ENCODE measurements at places on chromosomes 3 and 15.

GRCh38 chr3:17079933-17080332, 195.2 kb downstream of the PLCL2 start:
- DNase-seq, result no peak

DNA sequence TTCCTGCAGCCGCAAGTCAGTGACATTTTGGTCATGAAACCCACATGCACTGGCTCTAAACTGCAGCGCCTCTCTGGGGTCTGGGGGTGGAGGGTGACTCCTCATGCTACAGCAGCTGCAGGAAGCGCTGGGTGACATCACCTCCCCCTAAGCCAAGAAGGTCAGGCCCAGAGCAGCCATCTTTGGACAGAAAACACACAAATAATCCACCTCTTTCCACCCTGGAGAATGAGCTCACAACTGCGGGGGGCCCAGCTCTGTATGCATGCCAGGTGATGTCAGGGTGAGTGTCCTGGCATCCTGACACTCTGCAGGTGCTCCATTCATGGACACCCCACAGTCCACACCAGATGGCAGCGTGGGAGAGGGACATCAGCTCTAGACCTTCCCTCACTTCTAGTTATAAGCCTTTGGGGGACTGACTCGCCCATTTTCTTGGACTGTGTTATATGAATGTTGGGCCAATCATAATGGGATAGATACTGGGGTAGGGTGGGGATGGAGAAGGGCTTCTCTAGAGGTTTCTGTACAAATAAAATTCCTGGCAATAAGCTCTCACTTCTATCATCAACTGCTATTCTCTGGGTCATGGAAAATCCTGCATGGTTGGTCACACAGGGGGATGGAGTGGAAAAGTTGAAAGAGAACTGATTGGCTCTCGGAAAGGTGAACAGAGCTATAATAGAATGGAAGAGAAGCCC, 70.7 kb upstream of the THBS1 start:
- no peak for DNase-seq

DNA sequence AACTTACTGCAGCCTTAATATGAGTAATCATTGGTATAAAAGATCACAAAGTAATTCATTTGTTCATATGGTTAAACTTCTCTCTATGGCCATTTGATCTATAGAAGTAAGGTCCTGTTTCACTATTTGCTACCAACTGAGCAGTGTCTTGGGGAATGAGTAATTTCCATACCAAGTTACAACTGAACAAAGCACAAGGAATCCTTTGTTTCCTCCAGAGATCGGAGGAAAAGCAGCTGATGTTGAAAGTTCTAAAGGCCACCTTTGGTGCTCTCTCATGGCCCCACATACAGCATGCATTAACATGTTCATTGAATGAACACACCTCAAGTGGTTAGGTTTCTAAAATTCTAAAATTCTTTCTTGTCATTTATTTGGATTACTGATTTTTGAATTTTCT, 7.1 kb upstream of the CNTN3 start:
- no peak for DNase-seq

GRCh38 chr15:63350178-63350621, 31.4 kb downstream of the CA12 start:
- no peak for DNase-seq

DNA sequence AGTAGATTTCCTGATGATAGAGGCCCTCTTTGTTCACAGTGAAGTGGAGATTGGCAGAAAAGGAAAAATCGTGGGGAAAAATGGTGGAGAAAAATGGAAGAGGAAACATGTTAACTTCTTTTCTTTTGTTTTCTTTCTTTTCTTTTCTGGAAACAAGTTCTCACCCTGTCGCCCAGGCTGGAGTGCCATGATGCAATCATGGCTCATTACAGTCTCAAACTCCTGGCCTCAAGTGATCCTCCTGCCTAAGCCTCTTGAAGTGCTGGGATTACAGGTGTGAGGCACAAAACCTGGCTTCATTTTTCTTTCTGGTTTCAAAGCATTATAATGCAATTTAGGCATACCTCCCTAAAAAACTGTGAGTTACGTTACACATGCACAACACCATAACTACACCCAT, 464.2 kb downstream of the MECOM start:
- no peak for DNase-seq

DNA sequence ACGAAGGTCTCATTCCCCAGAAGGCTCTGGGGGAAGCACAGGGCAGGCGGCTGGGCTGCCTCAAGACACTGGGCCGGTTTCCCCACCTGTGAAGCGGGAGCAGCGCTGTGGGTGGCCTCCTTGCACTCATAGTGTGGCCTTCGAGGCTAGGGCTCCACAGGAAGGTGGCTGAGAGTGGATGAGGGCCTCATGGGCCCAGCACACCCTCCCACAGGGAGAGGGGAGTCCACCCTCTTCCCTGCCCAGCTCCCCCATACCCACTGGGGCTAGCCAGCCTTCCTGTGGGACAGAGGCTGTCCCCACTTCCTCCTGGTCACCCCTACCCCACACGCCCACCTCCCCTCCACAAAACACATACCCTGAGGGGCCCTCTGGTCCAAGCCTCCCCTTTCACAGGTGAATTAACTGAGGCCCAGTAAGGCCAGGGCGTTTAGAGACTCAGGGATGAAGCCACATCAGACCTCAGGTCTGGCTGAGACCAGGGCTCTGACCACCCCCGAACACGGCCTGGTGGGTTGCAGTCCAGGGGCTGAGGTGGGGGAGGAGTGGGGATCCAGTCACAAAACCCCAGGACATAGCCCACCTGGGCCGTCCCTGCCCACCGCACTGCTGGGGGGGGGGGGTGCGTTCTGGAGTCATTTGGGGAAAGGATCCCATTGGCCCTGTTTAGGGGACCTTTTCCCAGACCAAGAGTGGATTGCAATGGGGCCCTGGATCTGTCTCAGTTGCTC, 1.1 kb downstream of the ANPEP start:
- DNase-seq, result no peak

DNA sequence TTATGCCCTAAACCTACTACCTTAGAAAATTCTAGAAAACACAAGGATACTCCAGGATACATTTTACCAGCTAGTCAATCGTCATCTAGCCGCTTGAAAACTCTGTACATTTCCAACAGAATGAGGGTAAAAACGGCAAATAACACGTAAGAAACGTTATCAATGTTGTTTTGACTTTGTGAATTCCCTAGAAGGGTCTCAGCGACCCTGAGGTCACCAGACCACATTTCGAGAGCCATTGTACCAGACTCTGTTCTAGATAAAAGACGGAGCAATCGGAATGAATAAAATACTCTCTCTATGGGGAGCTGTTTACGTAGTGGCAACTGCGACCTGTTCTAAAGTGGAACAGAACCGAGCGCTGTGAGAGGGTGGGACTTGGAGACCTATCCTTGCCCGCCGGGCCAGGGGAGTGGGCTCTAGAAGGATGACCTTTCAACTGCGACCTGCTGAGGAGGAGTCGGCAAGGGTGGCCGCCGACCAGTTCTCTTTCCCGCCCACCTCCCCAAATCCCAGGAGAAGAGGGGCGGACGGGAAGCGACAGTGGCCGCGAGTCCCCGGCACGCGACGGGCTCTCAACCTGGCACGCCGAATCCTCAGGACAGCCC, 778 bp upstream of the AP4E1 start:
- peak; percentile 62 for DNase-seq

GRCh38 chr15:32919749-32920414, 202.1 kb downstream of the GREM1 start:
- no peak for DNase-seq

GRCh38 chr3:94794563-94794962, 731.7 kb downstream of the NSUN3 start:
- DNase-seq, result no peak

- no peak for DNase-seq
These were observed 519.0 kb upstream of the PROK2 start for GRCh38 chr3:72303926-72304325.

DNA sequence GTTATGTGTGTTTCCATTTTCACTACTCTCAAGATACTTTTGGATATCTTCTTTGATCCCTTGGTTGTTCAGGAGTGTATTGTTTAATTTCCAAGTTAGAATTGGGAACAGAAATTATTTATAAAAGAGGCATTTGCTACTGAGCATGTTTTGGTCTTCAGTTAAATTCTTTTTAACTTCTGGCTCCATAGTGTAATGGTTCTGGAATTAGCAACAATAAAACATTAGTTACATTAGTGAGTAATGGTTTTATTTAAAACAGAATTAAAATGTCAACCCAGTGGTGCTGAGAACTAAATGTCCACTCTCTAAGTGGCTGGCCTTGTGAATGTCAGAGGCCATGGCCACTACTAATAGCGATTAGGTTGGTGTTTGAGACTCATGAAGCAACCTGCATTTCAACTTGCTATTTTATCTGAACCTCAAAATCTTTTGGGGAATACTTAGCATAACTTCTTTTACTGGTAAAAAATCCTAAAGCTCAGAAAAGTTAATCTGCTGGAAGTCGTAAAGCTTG, 19.5 kb upstream of the MASP1 start:
- no peak for DNase-seq

DNA sequence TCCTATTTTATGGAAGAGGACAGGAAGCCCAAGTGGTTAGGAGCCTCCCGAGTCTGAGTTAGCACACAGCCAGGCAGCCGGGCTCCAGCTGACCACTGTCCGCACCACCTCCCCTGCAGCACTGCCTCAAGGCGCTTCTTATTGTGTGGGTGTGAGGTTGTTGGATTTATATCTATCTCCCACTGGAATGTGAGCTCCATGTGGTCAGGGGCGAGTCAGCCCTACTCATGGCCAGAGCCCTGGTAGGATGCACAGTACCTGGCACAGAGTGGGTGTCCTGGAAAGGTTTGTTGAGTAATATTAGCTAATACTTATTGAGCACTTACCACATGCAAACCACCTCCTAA, 9.7 kb upstream of the FBLN2 start:
- no peak for DNase-seq

DNA sequence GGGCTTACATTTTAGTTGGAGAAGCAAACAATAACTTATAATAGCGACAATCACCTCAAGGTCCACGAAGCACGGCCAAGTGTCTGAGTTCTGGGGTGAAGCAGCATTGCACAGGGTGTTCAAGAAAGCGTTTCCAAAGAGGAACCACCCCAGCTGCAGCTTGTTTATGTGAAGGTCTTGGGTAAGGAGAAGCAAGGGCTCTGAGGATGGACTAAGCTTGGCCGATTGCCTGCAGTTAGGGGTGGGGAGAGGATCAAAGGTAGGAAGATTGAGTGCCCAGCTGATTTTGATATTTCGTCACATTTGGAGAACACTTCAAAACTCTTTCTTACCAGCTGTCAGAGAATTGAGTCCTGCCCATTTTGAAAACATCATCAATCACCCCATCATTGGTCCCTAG, 321.6 kb upstream of the DNAJC19 start:
- no peak for DNase-seq

DNA sequence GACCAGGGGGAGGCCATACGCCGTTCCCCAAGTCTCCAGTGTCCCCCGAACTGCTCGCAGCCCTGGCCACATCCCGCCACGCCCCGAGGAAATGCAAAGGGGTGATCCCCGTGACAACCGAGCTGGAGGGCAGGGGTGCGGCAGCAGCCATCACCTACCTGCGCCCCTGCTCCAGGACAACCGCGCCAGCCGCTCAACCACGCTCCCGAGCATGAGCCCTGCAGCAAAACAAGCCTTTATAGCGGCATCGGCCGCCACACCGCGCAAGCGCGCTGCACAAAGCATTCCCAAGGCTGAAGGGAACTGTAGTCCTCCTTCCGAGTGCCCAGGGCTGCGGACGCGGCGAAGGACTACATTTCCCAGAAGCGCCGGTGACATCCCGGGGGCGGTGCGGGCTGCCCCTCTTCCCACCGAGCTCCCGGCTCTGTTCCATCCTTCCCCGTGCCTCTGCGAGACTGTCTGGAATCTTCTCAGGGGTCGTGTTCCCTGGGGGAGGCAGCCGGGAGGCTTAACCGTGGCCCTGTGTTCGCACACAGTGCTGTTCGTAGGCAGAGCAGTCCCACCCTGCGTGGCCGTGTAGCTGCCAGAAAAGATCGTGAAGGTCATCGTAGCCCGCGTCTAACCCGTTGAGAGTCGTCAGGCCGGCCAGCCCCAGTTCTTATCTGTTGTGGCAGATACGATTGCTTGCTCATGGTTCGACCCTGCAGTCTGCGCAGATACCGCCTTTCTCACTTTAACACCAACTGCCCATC, at the start of gene ABCC5:
ABCC5 (minus strand) TSS at position 213 of the 752 bp plus-strand sequence. CDS start 3,492 bp downstream, outside the sequence.
- peak; percentile 87 for DNase-seq

DNA sequence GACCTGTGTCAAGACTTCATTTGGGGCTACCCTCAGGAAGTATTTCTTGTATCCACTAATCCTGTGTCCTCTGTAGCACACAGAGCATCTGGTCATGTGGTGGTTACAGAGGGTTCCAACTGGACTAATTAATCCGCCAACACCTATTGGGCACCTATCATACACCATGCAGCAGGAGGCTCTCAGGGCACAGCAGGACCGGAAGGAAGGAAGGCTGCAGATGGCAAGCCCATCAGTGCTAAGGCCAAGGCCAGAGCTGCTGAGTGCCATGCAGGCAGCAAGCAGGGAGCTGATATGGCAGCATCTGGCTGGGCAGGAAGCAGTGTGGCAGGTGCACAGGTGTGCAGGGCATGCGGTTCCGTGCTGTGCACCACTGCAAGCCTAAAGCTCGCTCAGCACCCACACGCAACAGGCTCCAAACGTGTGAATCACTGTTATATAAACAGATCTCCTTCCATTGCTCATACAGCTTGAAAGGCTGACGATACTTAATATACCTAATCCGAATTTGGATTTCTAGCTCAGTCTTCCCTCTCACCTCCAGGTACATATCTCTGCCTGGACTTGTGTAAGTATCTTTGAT, 64.4 kb upstream of the SNRPA1 start:
- DNase-seq, result no peak

DNA sequence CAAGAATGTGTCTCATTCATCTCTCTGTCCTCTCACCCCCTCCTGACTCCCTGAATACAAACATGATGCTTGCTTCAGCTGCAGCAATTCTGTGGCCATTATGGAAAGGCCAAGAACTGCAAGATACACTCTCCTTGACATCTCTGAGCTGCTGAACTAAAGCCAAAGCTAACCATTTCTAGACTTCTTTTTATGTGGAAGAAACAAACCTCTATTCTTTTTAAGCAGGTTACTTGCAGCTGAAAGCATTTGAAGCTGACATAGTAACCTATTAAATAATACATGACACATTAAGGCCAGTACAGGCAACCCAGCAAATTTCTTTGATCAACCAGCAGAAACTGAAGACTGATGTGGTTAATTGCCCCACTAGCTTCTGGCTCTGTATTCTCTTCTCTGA, 17.5 kb downstream of the FHIT start:
- DNase-seq, result no peak

- DNase-seq, result no peak
These were observed 328.0 kb downstream of the NLGN1 start for GRCh38 chr3:173725507-173725906.

- no peak for DNase-seq
These were observed 203.5 kb downstream of the RSRC1 start for GRCh38 chr3:158313338-158313927.

- DNase-seq, result no peak
These were observed 5.8 kb downstream of the FMN1 start for GRCh38 chr15:33188641-33189257.

GRCh38 chr15:69699096-69699495, 246.5 kb downstream of the RPLP1 start:
- no peak for DNase-seq

- DNase-seq, result no peak
These were observed 1.7 kb downstream of the BNC1 start for GRCh38 chr15:83282776-83283137.
